Right hindlimb (tissue), 1 donor: ENCODE measurements at places on chromosomes 1 and 21.

GRCh38 chr1:156366378-156367166 lies 2.4 kb upstream of the RHBG start:
- DNase-seq = no peak

GRCh38 chr21:44736291-44737004 lies 25.1 kb upstream of the TSPEAR start:
- DNase-seq = no peak

DNA sequence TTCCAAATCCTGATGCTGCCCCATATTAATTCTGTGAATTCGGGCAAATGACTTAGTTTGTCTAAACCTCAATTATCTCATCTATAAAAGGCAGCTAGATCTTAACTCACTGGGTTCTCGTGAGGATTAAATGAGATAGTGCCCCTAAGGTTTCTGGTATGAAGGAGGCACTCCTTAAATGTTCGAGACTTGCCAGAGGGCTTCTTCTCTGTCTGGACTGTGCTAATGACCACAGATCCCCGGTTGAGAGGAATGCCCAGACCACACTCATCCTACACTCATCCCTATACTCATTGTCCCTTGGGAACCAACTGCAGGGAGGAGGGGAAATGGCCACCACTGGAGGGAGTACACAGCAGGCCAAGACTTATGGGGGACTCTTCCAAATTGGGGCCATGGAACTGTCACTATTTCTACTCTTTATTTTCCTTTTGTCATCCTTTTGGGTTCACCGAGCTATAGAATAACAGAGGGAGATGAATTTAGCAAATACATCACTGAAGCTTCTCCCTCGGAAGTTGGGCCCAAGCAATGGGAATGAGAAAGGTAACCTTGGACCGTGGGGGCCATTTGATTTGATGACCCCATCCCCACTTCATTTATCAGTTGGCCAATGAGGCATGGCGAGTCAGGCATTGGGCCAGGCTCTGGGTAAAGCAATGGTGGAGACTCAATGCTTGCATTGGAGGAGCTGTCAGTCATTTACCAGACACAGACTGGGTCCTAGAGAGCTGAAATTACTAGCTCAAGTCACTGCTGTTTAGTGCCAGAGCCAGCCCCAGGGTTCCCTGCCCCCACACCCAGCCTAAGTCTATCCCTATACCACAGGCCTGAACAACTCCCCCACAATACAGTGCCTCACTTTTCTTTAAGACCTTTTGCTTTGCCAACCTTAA lies 5.1 kb downstream of the ATF3 start:
- no peak for DNase-seq

DNA sequence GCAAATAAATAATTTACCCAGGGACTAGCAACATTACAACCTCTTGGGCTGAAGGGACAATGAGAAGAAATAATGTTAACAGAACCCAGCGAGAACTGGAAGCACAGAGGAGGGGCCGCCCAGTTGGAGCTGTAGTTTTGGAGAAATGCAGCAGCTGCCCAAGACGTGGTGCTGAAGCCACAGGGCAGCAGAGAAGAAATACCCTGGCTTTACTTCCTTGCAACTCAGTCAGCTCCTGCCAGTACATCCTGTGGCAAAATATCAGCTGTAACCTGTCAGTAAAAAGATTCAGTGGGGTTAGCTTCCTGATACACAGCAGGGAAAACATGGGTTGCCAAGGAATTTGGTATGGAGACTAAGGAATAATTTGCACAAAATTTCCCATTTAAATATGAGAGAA lies 283.6 kb upstream of the USP25 start:
- no peak for DNase-seq
